ENCODE measurements at places on chromosomes 1 and 21.

- no peak for DNase-seq
Measured at GRCh38 chr1:58917436-58917835, 133.6 kb upstream of the JUN start.

- peak; percentile 98 for DNase-seq
Measured at GRCh38 chr1:66335859-66336640, 197.9 kb upstream of the SGIP1 start.

GRCh38 chr1:97870589-97870988 is 50.2 kb downstream of the DPYD start:
- no peak for DNase-seq

- DNase-seq: peak; percentile 24
Measured at GRCh38 chr1:25704267-25704691, 87.7 kb downstream of the MAN1C1 start.

GRCh38 chr1:118250232-118250631 is 65.2 kb upstream of the SPAG17 start:
- no peak for DNase-seq

- no peak for DNase-seq
Measured at GRCh38 chr1:210144736-210145135, 87.9 kb upstream of the SERTAD4 start.

DNA sequence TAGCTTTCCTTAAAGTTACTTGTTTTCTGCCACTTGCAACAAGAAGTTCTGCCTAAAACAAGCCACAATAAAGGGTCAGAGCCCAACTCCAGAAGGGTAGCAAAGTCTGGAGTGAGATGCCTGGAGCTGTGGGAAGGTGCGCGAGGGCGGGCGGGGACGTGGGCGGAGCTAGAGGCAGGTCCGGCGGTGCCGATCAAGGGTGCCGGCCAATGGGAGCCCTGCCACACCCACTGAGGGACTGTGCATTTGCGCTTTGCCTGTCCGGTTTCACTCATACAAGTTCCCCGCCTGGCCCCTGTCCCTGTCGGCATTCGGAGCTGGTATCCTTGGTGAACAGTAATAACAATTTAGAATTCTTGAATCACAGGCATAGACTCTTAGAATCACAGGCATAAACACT is 732.4 kb downstream of the MATN1 start:
- peak; percentile 1 for DNase-seq

GRCh38 chr1:44239961-44240371 is 26.7 kb downstream of the DMAP1 start:
- DNase-seq: no peak
